EL (cell line): ENCODE measurements at places on chromosomes 1 and 21.
A peak's percentile ranks its signal among the peaks of the same experiment; 100 is the strongest.

DNA sequence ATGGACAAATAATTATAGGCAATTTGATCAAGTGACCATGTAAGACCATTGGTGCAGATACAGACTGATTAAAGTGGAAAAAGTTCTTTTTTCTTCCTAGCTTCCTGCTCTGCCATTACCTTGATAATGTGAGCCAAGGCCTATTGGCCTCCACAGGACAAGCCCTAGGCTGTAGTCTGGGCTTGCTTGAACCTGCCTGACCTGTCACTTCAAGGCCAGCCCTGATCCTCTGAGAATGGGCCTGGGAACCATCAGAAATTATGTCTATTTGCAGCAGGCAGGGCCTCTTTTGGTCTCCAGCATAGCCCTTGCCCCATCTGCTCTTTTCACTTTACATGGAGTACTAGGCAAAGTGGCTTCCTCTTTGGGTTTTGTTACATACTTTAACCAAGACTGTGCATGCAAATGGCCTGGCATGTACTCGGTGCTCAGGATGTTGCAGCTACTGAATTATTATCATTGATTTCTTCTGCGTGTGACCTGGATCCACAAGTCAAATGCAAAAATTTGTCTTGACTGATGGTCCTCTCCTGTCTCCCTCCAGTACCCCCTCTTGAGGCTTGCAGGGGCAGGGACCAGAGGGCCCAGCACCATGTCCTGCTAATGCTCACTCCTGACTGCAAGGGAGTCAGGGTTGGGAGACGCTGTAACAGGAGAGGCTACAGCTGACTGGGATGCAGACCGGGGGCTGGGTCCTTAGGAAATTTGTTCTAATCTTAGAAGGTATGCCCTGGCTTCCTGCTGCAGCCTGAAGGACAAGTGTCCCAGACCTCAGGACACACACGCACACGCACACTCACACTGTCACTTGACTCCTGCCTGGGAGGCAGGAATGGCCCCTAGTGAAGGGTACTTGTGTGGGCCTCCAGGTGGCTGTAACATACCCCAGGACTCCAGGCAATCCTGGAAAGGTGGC lies 39.4 kb downstream of the RCSD1 start:
- no peak for DNase-seq

DNA sequence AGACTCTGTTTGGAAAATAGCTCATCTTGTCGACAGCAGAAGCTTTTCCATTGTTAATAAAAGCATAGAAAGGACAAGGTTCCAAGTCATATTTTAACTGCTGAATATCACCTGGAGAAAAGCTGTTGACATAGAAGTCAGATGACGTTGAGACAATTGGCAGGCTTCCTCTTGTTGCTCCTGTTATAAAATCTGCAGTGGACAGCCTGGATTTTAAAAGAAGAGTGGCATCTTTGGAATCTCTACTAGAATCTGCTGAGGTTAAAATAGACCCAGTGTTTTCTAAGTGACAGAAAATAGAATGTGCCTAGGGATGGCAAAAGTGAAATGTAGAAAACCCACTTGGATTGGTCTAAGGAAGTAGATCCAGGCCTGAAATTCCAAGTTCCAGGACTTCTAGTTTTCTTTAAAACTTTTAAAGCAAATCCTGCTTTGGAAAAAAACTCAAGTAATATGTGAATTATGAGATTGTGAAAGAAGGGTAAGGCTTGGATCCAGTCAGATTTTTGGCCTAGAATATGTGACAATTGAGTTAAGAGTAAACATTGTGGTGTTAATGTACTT lies 53.6 kb upstream of the NEXN start:
- peak; percentile 53 for DNase-seq

DNA sequence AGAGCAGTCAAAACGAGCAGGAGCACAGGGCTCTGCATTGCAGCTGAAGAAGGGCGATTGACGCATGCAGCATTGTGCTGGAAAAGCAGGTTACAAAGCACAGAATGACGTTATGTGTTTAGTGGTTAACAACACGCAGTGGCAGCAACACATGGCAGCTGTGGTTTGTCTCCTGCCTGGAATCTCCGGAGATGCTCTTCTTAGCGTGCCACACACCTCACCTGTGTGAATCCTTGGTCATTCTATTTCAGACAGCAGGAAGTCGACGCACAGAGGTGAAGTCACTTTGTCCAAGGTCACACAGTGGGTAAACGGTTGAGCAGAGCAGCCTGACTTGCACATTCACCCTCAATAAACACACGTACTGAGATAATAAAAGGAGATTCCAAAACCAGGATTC lies 14.7 kb downstream of the OBSCN start:
- DNase-seq = no peak

DNA sequence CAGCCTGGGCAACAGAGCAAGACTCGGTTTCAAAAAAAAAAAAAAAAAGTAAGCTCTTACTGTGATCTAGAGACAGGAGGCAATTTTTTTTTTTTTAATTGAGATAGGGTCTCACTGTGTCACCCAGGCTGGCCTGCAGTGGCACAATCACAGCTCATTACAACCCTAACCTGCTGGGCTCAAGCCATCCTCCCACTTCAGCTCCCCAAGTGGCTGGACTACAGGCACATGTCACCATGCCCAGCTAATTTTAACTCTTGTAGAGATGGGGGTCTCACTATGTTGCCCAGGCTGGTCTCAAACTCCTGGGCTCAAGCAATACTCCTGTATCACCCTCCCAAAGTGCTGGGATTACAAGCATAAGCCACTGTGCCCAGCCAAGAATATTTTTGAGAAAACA lies 7.4 kb downstream of the RPL22 start:
- DNase-seq = no peak

GRCh38 chr21:25887646-25888306 lies 153.0 kb downstream of the GABPA start:
- DNase-seq = no peak

GRCh38 chr1:196075621-196076020 lies 532.6 kb downstream of the KCNT2 start:
- DNase-seq = no peak

DNA sequence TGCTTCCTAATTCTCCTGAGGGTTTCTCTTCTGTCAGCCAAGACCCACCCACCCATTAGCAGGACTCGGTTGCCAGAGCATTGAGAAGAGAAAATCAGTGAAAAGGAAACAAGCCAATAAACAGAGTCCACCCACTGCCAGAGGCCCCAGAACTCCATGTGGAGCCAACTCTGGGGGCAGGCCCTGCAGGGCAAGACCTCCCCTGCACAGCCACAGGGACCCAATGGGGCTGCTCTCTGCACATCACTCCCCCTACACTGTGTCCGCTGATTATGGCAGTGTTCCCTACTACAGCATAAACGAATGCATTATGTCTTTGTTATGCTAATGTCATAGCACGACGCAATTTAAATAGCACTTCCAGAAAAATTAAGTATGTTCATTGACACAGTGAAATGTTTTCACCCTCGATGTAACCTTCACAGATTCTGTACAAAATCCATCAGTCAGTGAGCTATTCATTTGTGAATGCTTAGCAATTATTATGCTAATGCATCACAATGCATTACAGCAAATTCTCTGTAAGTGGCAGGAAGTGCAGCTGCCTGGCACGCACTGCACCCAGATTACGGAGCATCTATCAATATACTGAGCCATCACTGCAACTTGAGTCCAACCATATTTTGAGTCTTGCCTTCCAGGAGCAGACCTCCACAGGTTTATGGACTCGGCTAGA lies 56.4 kb downstream of the GRIK3 start:
- DNase-seq = no peak

DNA sequence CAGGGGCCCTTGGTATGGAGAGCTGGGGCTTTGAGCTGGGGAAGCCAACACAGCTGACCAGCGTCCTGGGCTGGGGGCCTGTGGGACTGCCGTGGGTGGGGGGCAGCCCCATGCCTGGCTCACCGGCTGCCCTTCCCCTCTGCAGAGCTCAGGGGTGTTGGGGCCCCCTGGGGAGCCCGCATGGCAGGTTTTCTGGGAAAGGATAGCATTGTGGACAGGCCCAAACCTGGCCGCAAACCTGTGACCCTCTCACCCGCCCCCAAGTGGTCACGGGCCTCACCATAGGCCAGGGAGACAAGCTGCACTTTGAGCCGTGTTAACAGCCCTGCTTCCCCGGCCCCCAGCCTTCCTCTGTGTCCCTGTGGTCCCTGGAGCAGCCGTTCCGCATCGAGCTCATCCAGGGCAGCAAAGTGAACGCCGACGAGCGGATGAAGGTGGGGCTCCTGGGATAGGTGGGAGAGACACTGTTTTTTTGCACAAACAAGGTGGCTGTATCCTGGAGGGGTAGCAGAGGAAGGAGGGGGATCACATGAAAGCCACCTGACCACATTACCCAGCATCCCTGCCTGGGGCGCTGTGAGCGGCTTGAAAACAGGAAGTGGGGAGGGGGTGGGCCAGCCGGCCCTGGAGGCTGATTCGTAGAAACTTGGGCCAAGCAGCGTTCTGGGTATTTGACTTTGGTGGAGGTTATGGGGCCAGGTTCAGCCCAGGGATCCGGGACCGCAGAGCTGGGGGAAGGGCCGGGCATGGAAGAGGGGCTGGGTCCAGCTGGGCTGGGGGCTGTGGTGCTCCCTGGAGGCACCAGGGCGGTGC lies 65.9 kb downstream of the PIK3CD start:
- no peak for DNase-seq

- DNase-seq = no peak
Measured at GRCh38 chr21:33308586-33309490, 15.9 kb upstream of the IFNAR1 start.

GRCh38 chr1:11482701-11483479 lies 3.9 kb downstream of the DISP3 start:
- DNase-seq = no peak

DNA sequence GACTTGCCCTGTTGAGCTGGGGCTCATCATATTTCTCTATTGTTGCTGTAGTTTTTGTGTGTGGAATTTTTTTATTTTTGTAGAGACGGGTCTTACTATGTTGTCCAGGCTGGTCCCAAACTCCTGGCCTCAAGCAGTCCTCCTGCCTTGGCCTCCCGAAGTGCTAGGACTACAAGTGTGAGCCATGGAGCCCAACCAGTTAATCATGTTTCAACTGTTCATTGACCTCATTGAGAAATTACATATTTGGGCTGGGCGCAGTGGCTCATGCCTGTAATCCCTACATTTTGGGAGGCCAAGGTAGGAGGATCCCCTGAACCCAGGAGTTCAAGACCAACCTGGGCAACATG lies 9.2 kb upstream of the PKNOX1 start:
- DNase-seq = no peak

DNA sequence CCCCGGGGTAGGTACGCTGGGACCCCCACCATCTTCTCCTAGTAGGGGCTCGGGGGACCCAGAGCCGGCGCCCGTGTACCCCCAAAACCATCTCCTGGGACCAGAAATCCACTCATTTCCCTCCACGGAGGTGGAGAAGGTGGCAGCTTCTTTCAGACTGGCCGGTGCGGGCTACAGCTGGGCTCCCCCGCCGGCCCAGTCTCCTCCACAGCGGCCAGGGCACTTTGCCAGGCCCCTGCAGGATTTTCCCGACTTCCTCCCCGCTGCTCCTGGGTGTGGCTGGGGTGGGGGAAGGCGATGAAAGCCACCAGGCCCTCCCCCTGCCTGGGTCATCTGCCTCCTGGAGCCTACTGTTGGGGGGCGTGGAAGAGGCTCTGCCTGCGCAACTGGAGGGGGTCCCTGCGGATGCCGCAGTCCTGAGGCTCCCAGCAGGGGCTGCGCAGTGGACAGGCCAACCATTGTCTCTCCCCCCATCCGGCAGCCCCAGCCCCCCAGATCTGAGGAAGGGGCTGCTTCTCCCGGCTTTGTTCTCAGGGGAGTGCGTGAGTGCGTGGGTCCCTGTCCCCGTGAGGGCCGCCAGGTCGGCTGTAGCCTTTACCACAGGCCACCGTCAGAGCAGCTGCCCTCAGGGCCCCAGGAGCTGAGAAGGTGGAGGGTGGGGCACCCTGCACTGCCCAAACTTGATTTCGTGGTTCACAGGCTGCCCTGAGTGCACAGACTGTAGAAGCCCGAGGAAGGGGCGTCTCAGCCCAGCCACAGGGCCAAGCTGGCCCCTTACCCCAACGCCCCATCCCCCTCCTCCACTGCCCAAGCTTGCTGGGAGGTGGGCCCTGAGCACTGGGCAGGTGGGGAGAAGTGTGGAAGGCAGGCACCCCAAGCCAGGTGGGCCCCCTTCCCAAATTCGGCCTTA lies 1.3 kb downstream of the AGRN start:
- peak; percentile 88 for DNase-seq

- DNase-seq = no peak
Measured at GRCh38 chr1:230054092-230054749, 12.8 kb upstream of the GALNT2 start.

DNA sequence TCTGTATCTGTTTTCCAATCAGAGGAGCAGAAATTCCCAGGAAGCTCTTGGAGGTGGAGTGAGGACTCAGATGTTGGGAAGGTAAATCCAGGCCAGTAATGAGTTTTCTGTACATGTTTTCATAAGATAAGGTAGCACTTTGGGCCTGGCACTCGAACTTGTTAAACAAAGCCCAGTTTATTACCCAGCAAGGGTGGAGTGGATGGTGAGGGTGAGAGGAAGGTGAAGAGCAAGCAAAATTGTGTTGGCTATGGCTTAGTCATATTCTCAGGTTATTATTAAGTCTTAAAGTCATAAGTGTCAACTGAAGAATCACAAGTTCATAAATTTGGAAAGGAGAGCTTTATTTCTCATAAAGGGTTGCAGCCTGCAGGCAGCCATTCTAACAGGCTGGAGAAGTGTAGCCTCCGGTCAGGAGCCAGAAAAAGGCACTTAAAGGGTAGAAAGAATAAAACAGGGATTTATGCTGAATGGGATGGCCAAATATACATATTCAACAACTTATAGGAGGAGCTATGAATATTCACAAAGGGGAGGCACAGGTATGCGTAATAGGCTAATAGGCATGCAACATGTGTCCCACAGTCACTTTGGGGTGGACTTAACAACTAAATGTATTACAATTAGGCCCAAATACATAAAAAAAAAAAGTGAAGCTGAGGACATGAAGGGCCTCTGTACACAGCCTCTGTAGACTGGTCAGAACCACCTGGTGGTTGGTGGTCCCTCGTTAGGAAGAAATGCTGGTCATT lies 523.9 kb downstream of the LMO4 start:
- no peak for DNase-seq

DNA sequence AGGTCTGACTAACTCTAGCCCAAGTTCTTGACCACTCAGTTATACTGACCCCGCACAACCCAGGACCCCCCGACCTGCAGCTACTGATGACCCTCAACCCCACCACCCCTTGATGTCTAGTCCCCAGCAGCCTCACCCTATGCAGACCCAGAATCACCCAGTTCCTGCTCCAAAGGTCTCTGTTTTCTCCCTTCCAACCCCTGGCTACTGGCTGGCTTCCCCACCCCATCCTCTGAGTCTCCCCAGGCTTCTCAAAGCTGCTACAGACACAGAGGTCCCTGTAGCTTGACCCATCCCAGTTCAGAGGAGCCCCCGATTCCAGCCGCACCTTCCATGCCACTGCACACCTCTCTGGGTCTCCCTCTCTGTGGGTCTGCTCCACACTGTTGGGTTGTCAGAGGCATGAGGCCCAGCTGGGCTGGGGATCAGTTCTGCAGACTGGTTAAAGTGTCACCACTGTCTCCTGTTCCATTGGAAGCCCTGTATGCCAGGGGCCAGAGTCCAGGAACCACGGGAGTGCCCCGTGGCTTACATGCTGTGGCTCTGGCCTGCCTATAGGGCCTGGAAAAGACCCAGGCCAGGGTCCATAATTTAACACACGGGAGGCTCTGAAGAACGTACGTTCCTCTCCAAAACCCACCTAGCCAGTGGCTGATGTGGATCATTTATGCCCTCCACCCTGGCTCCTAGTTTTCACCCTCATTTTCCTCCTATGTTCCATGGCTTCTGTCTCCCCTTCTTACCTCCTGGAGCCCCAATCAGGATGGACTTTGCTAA lies 497 bp downstream of the PKLR start:
- no peak for DNase-seq
